ENCODE measurements at places on chromosomes 1 and 21. TPM values are rescaled to one million over a fixed set of nuclear protein-coding genes. Genes with fewer than 3 reads are reported as not detected.

The CHIT1 gene
- total RNA-seq = not detected

The ACTL8 gene
- not detected for total RNA-seq

The ANGPTL3 gene
- 0.12 TPM for total RNA-seq

The SPOCD1 gene
- total RNA-seq = 51.1 TPM

The KRTAP10-8 gene
- total RNA-seq = not detected

The IRF2BP2 gene
- total RNA-seq = 93.4 TPM

The NES gene
- total RNA-seq = 28.2 TPM

The ICOSLG gene
- total RNA-seq = under 0.01 TPM

The OPTC gene
- total RNA-seq = not detected

The GPR137B gene
- total RNA-seq = 10.2 TPM

The MAEL gene
- total RNA-seq = not detected

The LCE1F gene
- total RNA-seq = not detected

The PCBP3 gene
- total RNA-seq = 16.7 TPM

The KCNE2 gene
- 0.16 TPM for total RNA-seq

The CFAP107 gene
- not detected for total RNA-seq

The CD34 gene
- total RNA-seq = 1.9 TPM

The NMNAT2 gene
- total RNA-seq = 3.3 TPM
